ENCODE measurements at places on chromosomes 2 and 18.
A peak's percentile ranks its signal among the peaks of the same experiment; 100 is the strongest.

GRCh38 chr18:13514558-13514957, 211.8 kb downstream of the FAM210A start:
- no peak for DNase-seq

DNA sequence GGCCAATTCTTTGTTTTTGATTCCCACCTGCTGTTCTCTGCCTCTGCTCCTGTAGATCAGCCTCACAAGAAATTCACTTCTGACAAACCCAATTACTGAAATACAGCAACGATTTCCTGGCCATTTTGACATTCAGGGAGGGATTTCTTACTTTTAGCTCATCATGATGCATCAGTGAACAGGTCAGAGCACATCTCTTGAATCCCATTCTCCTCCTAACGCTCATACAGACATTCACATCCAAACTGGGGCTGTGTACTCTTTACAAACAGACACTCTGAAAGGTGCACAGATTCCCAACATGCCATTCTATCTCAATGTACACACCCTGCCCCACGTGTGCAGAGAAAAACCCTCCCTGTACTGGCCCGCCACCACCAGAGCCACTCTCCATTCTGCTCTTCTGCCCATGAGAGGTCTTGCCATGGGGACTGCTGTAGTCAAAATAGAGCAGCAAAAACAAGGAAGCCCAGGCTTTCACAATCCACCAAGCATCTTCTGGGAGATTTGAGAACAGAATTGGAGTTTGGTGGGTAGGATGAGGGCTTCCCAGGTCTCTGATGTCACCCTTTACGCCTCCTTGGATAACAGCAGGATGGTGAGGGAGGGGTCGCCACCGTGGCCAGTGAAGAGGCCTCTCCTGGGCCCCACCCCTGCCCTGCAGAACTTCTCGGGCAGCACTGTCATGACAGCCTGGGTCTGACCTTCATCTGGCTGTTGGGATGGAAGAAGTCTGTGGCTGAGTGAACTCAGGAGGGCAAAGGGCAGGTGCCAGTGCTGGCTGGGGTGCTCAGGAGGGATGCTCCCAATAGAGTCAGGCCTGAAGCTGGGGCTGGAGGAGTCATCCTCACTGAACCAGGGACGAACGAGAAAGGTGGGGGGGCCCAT, 41.9 kb upstream of the ZFP36L2 start:
- no peak for DNase-seq

DNA sequence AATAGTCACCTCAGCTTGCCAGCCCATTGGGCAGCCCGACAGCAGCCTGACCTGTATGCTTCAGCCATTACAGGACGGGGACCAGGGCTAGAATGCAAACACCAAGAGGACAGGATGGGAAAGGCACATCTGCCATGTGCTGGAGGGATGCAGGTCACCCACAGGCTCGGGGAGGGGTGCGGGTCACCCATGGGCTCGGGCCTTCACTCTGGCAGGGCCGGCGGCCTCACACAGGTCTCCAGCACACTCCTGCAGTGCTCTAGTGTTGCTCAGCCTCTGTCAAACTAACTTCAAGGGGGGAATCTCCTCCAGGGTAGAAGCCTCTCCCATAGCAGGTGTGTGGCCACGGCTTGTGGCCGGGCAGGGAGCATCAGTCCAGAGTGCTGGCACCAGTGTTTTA, 222.5 kb downstream of the SEPTIN10 start:
- DNase-seq: no peak

DNA sequence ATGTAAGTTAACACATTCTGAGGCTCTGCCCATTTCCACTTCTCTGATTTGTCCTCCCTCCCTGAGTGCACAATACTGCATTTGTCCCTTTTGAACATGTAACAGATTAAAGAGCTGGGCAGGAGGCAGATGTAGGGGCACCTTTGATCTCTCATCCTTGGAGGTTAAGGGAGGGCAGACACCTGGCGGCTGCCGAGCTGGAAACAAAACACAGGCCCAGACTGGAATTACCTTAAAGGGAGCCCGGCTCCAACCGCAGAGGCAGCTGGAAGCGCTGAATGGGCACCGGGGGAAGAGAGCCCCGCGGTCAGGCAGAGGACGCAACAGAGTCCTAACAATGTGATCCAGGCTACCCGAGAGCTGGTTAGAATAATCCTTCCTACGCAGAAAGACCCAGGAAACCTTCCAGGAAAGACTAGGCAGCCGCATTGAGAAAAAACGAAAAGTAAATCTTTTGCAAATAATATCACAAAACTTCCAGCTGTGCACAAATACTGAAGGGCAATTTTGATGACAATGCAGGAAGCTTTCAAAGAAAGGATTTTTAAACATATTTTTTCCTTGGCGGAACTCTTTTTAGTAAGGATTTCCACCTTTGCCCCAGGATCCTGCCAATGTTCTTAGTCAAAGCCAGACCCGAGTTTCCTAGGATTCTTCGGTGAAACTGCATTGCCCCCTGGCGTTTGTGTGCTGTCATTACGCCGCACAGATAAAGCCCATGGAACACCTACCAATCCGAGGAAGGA, 216.0 kb downstream of the TGIF1 start:
- peak; percentile 57 for DNase-seq

DNA sequence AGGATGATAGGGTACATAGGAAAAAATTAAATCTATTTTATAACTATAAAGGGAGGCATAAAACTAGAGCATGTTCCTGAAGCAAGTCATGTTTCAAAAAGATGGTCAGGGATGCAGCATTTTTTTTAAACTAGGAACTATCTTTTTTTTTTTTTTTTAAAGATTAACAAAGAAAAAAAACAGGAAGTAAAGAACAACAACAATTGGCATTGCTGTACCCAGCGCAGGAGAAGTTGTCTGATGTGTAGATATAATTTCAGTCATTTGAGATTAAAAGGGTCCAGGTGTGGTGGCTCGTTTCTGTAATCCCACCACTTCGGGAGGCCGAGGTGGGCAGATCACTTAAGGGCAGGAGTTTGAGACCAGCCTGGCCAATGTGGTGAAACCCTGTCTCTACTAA, 41.5 kb downstream of the PMAIP1 start:
- DNase-seq: no peak

Data from stimulated activated CD8-positive, alpha-beta memory T cell treated with anti-CD3 and anti-CD28 coated beads, Interleukin-4, amount 100 ng/mL, for 1 hour (primary cell).